AG10803 (cell line): ENCODE measurements at places on chromosomes 13 and 19.

GRCh38 chr19:46803555-46803954, 15.2 kb upstream of the SLC1A5 start:
- DNase-seq, result no peak

DNA sequence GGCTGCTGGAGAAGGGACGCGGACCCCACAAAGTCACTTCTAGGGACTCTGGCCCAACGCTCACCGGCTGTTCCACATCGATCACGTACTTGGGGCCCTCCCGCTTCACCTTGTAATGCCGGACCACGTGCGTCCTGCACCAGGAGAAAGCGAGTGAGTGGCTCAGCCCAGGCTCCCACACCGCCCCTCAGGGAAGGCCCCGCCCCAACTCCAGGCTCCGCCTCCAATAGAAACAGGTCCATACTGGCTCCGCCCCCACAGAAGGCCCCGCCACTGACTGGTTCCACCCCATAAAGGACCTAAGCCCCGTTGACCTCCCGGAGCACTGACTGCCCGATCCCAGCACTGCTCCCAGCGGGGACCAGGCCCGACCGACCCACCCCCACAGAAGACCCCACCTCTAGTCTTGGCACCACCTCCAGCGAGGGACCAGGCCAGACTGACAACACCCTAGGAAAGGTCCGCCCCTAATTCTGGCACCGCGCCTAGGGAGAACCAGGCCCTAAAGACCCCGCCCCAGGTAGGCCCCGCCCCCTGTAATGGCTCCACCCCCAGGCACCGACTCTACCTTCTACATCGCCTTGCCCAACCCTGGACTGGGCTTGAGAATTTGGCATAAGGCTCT, 11.3 kb downstream of the STAP2 start:
- DNase-seq, result peak; percentile 22

DNA sequence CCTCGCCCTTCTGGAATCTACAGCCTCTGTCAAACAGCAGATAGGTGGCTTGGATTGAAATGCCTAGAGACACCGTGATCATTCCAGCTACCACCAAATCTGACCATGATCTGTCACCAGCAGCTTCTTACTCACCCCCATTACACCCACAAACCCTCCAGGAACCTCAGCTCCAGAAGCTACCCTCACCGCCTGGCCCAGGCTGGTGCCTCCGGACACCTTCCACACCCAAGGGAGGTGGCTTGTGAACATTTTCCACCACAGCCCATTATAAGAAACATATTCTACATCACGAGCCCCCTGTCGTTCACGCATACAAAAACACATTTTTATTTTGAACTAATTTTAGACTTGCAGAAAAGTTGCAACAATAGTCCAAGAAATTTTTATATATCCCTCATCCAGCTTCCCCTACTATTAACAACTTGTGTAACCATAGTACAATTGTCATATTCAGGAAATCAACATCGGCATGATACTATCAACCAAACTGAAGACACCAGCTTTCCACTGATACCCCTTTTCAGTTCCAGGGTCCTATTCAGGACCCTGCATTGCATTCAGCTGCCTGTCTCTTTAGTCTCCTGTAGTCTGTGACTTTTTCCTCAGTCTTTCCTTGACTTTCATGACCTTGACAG, 15.4 kb upstream of the UBE2L5 start:
- DNase-seq, result no peak

DNA sequence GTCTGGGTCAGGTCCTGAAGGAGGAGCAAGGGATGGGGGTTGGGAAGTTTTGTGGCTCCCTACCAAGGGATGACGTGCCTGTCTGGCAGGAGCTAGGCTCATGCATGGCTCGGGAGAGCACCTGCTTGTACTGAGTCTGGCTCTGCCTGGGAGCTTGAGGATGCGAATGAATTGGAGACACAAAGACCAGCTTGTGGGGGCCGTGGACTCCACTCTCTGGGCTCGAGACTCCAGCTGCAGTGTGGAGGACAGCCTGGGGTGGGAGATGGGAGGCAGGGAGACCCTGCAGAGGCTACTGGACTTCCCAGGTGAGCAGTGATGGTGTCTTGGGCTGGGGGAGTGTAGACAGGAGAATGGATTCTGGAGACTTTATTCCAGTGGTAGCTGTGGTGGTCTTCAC, 15.2 kb upstream of the URI1 start:
- DNase-seq, result no peak

DNA sequence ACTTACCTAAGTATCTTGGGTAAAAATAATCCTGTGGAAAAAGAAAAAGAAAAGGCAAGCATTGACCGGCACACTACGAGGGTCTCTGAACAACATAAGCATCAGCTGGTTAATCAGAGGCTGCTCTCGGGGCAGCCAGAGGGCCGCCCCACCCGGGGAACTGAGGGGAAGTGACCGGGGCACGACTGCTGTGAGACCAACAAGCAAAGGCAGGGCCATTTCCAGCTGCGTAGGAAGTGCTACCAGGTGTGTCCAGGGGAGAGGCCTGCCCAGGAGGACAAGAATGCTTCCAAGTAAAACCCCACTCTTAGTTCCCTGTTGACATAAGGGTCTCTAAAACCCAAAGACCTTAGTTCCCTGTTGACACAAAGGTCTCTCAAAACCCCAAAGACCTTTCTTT, 15.9 kb downstream of the GAS6 start:
- no peak for DNase-seq
